Activated effector memory CD4-positive, alpha-beta T cell treated with Interleukin-2 at 50 U/mL for 16 hours (primary cell): ENCODE measurements at places on chromosomes 11 and 22.

DNA sequence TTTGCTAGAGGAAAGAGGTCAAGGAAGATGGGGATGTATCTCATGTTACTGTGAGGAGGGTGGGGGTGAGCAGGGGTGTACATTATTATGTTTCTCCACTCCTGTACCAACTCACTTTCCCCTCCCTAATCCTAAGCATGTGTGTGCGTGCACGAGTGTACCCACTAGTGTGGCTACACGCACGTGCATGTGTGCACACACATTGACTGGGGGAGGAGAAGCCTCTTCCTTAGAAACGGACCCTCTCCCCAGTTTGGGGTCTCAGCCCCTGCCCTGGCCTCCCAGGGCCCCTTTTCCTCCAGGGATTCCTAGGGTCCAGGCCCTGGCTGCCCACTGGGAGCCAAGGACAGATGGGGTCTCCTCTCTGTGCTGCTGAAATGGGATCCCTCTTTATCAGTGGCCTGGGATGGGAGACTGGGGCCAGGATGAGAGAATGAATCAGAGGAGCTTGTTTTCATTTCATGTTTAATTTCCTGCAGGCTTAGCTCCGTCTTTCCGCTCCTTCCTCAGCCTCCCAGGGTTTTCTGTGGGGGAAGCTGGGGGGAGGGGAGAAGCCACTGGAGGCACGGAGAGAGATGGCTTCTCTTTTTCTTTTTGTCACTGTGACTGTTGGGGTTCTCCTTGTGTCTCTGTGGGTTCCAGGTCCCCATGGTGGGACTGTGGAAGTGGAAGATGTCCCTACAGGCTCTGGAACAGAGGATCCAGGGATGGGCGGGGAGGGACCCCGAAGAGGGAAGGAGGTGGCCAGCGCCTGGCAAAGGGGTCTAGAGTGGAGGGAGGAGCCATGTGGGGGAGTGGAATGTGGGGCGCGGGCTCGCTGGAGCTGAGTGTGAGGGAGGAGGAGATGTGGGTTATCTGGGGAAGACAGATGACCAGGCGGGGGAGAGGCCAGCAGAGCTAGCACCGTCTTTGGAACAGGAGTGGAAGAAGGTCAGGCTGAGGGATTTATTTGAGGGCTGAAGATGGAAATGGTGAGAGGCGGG lies 40.3 kb downstream of the ALX4 start:
- no peak for DNase-seq

DNA sequence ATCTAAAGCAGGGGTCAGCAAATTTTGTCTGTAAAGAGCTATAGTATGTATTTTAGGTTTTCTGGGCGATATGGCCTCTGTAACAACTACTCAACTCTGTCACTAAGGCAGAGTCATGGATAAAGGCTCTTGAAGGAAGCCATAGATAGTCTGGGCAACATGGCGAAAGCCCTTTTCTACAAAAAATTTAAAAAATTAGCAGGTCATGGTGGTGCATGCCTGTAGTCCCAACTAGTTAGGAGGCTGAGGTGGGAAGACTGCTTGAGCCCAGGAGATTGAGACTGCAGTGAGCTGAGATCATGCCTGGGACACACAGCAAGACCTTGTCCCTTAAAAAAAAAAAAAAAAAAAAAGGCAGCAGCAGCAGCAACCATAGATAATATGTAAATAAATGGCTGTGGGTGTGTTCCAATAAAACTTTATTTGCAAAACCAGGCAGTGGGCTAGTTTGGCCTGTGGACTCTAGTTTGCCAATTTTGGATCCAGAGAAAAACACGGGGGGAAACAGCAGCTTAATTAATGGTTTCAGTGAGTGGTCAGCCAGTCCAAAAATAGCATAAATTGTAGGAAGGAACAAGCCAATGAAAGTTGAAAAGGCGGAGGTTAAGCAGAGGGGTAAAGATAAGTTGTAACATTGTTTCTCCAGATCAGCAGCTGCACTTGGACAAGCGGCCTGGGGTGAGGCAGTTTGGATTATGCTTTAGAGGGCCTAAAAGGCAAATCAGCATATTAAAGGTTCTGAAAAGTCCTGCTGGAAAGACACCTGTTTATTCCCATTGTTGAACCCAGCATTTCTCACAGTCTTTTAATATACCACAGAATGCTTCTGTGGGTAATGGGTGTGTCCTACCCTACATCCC lies 62.6 kb downstream of the KIAA1671 start:
- DNase-seq, result no peak

GRCh38 chr22:25942115-25942855 lies 200.3 kb downstream of the MYO18B start:
- no peak for DNase-seq

DNA sequence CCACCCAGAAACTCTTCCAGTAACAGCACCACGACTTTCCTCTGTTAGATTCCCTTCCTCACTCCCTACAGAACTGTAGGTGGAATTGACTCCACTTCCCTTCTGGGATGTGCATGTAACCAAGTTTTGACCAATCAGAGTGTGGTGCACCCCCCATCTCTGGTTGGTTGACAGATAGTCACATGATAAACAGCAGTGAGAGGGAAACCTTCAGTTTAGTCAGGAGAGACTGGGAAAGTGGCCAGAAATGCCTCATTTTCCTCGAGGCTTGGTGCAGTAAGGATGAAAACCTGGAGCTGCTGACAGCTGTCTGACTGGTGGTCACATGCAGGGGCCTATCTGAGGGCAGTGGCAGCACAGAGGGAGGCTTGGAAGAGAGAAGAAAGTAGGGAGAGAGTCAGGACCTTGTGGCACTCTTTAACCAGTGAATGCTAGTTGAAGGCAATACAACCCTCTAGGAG lies 67.3 kb upstream of the GRK3 start:
- DNase-seq, result no peak

GRCh38 chr22:43308060-43308830 lies 34.9 kb downstream of the SCUBE1 start:
- no peak for DNase-seq

DNA sequence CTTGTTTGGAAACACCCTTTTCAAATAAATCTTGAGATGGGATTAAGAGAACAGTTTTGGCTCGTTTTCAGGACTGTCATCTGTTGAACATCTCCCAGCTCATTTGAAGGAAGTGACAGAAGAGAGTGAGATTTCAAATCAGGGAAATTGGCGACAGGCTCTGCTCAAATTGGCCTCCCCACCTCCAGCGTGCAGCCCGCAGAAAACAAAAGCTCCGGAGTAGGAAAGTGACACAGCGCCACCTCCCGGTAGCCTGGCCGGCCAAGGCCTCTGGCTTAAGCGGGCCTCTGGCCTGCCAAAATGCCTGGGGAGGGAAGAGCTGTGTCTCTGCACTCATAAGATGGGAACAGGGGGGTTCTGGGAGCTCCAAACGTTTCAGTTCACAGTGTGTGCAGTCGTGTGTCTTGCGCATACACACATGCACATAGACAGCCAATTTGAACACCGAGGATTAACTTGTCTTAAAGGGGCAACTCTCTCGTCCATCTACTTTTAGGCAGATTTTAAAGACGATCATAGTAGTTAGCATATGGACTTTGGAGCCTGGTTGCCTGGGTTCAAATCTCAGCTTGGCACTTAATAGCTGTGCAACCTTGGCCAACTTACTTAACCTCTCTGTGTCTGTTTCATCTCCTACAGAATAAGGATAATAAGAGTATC lies 132.7 kb upstream of the RCN1 start:
- DNase-seq, result peak; percentile 26

- DNase-seq, result peak; percentile 74
These were observed at the start of gene CD3G for GRCh38 chr11:118343981-118344515. Gene CD3G (plus strand): TSS chr11:118344344. CDS start chr11:118344424, 80 bp downstream.

DNA sequence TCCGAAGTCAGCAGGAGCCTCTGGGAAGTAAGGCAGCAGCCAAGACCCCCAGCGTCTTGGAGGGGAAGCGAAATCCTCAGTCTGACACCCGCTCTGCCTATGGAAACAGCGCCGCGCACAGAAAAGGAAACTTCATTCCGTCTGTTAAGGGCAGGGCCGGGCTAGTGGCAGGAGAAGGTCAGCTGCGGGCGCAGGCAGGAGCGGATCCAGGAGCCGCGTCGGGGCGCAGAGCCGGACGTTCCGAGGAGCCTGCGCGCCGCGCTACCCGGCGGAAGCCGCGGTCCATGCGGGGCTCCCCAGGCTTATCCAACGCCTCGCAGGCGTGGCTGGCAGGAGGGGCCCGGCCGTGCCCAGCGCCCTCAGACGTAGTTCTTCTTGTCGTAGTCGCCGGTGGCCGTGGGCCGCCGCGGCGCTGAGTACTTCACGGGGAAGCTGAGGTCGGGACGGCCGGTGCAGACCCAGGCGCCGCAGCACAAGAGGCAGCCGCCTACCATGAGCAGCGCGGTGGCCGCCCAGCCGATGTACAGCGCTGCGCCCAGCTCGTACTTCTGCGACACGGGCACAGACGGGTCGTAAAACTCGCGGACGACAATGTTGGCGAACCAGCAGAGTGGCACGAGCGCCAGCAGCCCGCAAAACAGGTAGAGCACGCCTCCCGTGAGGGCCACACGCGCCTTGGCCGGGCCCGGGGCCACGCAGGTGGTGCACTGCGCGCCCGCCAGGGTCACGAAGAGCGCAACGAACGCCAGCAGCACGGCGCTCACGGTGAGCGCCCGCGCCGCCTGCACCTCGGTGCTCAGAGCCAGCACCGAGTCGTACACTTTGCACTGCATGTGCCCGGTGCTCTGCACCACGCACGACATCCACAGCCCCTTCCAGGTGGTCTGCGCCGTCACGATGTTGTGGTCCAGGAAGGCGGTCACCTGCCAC lies 705 bp downstream of the CLDN5 start:
- DNase-seq, result no peak

DNA sequence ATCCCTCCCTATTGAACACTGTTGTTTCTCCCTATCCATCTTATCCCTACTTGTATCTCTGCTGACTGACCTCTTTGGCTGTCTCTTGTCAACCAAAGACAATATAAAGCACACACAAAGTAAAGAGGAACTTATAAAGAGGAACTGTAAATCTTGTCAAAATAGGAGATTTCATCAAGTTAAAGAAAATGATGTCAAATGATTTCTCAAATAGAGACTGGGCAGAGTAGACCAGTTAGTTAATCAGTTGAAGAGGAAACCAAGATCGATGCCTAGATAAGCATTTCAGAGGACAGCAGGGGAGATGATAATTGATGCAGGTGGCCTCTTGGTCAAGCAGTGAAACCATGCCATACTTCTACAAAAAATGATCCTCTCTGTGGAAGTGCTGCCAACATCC lies 22.7 kb downstream of the KCNQ1OT1 start:
- no peak for DNase-seq

DNA sequence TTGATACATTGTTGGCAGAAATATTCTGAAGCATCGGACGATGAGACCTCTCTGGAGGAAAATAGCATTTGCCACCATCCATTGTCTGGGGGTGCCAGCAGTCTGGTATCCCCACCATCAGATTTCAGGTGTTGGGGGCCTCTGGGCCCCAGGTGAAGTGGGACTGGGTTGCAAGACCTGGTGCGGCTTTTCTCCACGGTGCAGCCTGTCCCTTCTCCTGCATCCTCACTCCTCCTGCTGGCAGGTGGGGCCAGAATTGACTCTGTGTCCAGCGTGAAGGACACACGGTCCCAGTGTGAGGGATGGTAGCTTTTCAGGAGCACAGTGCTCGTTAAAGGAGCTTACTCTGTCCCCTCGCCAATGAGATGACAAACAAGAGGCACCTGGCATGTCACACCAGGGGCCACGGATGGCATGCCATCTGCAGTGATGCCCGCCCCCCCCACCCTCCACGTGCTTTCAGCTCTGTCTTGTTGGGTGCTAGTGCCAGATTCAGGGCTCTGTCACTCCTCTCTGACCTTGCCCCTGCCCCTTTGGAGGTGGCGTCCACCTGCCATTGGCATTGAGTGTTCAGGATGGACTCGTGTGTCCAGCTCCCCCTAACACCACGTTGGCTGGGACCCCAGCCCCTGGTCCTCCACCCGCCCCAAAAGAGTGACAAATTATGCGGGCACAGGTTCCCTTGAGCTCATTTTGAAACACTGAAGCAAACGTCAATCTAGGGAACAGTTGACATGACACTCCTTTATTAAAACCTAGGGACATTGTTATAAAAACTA lies 62.4 kb downstream of the PARVG start:
- DNase-seq, result no peak

DNA sequence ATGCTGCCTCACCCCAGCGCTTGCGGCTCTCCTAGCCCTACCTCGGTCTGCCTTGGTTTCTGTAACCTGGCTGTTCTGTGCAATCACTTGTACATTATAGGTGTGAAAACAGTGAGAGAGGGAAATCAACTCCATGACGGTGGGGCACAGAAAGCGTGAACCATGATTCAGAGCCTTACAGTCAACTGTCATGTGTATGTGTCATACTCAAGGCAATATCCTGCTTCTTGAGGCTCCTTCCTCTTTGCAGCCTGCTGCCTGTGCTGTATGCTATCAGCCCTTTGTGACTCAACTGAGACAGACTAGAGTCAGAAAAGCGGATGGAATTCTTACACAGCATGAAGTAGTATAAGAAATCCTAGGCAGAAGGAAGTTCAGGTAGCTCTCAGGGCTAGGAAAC lies 2.1 kb downstream of the NRIP3 start:
- DNase-seq, result peak; percentile 10

GRCh38 chr11:63910675-63911074 lies 6.3 kb downstream of the RCOR2 start:
- no peak for DNase-seq

DNA sequence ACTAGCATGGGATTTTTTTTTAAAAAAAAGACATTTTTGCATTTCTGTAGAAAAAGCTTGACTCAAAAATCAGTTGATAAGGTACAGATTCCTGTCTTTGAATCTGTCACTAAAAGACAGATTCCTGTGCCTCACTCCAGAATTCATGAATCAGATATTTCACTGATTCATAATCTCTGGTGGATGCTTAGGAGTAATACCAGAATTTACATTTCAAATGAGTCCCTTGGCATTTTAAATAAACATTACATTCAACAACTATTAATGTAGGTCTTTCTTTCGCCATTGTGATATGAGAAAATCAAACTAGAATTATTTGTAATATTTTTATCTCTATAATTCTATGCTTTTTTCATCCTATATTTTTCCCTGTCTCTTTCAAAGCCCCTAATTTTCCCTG lies 128.3 kb downstream of the APIP start:
- DNase-seq, result no peak

DNA sequence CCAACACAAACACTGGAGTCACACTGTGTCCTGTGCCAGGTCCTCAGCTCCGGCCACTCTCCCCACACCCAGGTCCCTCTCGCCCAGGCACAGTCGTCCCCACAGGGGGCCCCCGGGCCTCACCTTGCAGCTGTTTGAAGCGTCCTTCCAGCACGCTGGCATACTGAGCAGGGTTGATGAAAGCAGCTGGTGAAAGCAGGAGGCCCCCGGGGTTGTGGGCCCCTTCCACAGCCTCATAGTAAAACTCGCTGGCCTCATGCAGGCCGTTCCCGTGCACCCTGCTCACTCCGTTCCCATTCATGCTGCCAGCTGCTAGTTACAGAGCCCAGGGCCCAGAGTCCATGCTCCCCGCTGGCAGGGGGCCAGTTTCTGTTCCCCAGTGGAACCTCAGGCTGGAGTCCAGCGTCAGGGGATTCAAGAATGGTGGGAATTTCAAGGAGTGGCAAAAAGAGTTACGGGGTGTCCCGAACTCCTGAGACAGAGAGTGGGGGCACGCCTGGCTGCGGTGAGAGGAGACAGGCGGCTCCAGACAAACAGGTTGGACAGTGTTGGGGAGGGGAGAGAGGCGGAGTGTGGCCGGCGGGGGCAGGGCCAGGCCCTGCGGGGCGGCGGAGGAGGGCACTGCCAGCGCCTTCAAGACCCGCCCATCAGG lies 10.6 kb downstream of the SPTBN2 start:
- no peak for DNase-seq
